ENCODE measurements at places on chromosomes 12 and 14.
A peak's percentile ranks its signal among the peaks of the same experiment; 100 is the strongest.

DNA sequence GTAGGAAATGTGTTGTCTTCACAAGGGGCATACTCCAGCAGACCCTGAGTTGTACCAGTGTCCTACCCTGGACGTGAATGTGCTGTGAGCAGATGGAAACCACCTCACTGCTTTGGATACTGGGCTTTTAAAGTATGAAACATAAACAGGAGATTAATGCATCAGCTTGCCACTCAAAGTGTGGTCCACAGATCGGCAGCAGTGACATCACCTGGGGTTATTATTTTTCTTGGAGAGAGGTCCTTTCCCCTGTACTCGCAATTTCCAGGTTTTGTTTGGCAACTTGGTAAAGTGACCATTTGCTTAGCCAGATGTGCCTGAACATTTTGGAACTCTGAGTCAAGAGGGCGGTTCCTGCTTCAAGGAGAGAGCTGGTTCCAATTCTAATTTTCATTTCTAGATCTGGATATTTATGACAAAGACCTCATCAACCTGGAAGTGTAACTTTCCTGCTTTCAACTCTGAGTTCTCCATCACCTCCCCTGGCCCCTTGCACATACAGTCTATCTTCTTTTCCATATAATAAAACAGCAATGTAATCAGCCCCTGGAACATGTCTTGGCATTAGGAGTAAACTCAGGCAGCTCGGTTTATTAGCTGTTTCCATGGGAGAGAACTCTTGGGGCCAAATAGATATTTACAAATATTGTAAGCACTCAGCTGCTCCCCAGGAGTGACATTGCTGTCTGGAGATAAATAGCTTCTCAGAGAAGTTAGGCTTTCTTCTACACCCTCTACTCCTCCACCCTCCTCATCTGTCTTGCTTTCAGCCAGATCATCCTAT is 237.0 kb upstream of the TBX3 start:
- no peak for DNase-seq

DNA sequence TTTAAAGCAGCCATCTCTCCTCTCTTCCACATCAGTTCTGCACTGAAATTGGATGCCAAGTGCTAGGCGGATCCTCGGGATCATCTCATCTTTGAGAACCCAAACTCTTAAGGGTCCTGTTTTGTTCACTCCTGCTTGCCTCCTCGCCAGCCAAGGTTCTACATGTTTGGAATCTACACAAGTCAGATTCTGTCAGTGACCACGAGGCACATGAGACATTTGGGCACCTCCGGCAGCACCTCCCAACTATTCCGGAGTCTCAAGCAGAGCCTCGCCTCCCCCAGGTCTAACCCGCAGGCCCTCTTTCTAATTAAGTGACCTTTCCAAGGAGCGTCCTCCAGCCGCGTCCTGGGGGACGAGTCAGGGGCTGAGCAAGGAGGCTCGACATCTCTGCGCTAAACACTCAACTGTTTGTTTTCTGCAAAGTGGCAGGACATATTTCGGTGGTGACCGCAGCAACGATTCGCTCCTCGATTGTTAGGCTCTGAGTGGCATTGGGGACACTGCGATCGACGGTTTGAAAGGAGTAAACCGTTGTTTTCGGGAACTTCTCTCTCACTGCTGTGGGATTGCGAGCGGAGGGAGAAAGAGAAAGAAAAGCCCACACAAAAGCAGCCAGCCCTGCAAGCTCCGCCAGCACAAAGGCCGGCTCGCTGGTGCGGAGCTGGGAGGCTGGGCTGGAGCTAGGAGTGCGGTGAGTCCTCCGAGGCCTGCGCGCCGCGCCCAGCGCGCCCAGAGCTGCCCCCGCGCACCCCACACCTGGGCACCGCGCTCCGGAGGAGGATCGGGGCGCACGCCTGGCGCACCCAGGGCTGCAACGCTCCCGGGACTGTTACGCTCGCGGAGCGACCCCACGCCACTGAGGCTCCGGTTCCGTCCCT is 640 bp downstream of the ARMH4 start:
- no peak for DNase-seq

GRCh38 chr12:47547077-47547476 is 158.8 kb downstream of the RPAP3 start:
- DNase-seq, result no peak

GRCh38 chr12:52600071-52600470 is 1.2 kb downstream of the KRT72 start:
- no peak for DNase-seq

DNA sequence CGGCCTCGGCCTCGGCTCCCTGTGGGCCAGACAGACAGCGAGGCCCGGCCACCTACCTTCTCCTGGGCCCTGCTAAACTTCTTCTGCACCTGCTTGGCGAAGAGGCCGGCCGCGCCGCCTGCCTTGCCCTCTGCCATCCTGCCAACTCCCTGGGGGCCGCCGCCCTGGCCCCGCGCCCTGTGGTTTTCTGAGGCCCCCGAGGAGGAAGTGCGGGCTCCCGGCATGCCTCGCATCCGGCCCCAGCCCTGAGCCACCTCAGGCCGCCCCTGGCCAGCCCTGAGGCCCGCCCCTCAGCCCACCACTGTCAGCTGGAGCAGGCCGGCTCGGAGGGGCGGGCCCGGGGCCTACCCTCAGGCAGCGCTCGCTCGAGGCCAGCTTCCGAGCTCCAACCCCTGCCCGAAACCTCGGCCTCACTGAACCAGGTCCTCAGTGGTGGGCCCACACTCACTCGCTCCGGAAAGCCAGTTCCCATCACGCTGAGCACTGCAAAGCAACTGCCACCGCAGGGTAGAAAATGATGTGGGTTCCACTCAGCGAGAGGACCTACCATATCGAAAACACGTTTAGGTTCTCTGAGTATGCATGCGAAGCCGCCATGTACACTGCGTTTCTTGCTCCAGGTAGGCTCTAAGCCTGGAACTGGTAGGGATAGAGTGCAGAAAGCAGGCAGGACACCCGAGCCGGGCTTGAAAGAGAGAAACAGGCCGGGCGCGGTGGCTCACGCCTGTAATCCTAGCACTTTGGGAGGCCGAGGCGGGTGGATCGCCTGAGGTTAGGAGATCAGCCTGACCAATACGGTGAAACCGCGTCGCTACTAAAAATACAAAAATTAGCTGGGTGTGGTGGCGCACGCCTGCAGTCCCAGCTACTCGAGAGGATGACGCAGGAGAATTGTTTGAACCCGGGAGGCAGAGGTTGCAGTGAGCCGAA is at the start of gene BIN2:
BIN2 (minus strand) TSS at position 209 of the 930 bp plus-strand sequence; CDS start at position 137, 72 bp downstream.
- peak; percentile 36 for DNase-seq

DNA sequence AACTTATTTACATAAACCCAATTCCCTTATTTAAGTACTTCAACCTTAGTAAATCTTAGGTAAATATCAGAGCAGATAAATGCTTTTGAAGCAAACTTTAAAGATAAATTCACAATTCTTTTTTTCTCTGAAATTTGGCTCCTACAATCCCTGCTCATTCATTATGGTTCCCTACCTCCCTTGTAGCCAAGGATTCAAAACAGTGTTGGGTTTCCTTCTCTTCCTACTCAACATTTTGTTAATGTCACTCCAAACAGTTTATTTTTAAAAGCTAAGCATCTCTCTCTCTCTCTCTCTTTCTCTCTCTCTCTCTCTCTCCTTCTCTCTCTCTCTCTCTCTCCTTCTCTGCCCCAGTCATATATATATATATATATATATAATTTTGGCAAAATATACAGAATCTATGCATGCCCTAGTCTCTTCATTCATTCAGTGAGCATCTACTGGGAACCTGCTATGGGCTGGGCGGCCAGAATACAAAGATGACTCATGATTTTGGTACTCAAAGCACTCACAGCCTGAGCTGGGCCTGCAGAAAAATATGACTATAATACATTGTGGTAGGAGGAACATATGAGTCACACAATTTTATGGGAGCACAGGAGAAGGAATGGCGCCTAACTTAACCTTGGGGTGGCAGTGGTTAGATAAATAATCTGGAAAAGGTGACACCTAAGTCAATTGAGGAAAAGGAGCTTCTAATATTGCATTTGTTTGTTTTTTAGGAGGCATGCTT is 123.7 kb upstream of the DHRS4 start:
- DNase-seq, result no peak

GRCh38 chr14:33480887-33481184 is 470.0 kb downstream of the EGLN3 start:
- no peak for DNase-seq

GRCh38 chr12:6947615-6948014 is 3.5 kb upstream of the PTPN6 start:
- DNase-seq, result no peak

GRCh38 chr14:23294734-23295561 is 7.7 kb downstream of the PPP1R3E start:
- DNase-seq, result no peak

DNA sequence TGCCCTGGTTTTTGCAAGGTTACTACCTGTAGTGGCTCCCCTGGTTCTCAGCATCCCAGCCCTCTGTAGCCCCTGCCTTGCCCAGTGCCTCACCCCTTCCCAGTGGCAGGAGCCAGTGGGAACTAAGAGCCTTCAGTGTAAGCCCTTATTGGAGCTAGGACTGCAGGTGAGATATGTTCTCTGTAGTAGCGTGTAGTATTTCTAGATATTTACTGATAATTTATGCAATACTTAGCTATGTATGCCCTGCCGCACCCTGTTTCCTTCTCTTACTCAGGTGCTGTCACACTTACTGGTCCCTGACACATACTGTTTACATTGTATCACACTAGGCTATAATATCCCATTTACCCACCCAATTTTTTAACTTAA is 3.6 kb downstream of the BMAL2 start:
- no peak for DNase-seq

DNA sequence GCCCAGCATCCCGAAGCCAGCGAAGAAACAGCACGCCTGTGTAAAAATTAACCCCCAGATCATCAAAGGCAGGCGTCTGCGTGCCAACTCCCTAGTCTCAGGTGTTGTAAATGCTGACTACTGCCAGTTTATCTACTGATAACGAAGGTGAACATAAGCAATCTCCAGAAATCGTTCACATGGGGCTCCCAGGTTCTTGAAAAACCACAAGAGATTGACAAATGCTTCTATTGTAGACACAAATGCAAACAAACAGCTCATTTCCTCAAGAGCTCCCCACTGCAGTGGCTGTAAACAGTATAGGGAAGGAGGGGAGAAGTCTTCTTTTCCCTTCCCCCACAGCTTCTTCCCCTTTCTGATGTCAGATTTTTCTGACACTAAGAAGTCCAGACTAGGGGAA is 5.3 kb upstream of the PLEKHG3 start:
- no peak for DNase-seq

GRCh38 chr12:66035288-66035966 is 95.1 kb downstream of the LLPH start:
- no peak for DNase-seq

DNA sequence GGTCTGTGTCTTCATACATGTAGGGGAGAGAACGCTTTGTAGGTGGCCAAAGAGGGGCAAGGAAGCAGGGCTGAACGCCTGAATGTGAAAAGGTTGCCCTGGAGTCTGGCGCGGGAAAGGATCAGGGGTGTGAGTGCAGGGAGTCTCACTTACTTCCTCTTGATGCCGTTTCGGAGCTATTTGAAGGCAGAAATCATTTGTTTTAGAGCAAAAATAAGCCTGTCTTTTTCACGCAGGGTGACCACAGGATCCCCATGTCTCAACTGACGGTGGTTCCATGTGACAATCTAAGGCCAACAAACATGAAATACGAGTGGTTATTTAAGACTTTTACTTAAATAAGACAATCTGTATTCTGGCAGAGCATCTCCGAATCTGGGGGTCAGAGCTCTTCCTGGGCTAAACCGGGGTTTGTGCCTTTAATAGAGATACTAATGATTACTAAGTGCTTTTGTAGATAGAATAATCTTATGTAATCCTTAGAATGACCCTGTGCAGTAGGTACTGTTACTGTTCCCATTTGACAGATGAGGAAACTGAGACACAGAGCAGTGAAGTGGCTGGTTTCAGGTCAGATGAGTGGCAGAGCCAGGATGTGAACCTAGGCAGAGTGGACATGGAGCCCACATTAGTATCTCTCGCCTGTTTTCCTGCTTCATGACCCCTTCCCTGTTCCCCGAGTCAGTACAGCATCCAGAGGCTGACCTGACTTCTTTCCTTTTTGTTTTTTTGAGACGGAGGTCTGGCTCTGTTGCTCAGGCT is 1.9 kb downstream of the BRI3BP start:
- DNase-seq, result no peak

- no peak for DNase-seq
Measured at GRCh38 chr12:92516277-92516600, 186.6 kb upstream of the PLEKHG7 start.

DNA sequence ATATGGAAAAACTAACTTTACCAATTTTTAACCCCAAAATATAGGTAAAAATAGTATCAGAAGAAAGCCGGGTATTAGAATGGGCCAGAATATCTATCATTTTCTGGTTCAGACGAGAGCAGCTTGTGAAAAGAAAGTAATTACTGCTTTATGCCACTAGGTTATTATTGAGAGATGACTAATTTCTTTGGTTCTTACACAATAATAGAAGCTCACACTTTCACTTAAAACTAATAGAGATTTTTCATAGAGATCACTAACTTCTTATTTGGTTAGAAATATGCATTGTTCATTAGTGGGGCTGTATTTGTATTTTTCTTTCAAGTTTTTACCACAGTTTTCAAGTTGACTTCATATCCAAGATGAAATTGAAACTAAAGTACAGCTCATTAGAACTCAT is 1241.2 kb upstream of the FLRT2 start:
- DNase-seq, result no peak

GRCh38 chr14:101132051-101132571 is 228.6 kb upstream of the RTL1 start:
- DNase-seq, result no peak

DNA sequence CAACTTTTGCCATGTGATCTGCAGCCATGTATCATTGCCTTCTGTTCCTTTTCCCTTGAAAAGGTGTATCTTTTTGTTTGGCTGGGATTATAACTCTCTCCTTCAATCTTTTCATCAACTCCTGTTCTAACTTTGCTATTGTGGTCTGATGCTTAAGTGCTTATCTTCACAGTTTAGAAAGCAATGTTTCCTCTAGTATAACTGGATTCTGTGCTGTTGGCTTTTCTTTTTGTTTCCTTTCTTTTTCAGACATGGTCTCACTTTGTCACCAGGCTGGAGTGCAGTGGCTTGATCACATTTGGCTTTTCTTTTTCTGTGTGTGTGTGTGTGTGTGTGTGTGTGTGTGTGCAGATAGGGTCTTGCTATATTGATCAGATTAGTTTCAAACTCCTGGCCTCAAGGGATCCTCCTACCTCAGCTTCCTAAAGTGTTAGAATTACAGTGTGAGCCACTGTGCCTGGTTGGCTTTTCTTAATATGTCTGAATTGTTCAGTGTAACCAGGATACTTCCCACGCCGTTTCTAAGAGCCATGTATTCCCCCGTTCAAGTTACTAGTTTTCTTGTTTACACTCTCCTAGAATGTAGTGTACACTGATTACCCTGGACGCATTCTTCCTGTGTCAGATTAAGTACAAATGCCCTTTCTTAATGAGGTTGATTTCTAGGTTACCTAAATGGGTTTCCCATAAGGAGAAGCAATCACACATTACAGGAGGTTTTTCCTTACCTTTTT is 35.5 kb downstream of the JAG2 start:
- DNase-seq, result no peak

- DNase-seq, result no peak
Measured at GRCh38 chr14:94685166-94685581, 73.0 kb downstream of the SERPINA3 start.

- no peak for DNase-seq
Measured at GRCh38 chr12:4956054-4956453, 46.3 kb downstream of the KCNA1 start.
